H9 (cell line): ENCODE measurements at places on chromosomes 2 and 18.

DNA sequence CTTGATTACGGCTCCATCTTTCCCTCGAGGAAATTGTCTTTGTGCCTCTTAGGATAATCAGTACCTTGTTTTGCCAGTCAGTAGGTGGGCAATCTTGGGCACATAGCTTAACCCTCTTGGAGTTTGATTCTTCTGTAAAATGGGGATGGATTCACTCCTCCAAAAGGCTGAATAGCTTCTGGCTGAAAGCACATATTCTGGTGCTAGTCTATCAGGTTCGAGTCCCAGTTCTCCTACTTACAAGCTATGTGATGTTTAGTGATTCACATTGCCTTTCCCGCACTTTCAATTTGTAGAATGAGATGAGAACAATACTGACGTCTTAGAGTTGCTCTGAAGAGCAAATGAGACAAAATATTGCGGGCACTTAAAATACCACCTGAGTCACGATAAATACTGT, 43.9 kb downstream of the ATIC start:
- DNase-seq, result no peak

DNA sequence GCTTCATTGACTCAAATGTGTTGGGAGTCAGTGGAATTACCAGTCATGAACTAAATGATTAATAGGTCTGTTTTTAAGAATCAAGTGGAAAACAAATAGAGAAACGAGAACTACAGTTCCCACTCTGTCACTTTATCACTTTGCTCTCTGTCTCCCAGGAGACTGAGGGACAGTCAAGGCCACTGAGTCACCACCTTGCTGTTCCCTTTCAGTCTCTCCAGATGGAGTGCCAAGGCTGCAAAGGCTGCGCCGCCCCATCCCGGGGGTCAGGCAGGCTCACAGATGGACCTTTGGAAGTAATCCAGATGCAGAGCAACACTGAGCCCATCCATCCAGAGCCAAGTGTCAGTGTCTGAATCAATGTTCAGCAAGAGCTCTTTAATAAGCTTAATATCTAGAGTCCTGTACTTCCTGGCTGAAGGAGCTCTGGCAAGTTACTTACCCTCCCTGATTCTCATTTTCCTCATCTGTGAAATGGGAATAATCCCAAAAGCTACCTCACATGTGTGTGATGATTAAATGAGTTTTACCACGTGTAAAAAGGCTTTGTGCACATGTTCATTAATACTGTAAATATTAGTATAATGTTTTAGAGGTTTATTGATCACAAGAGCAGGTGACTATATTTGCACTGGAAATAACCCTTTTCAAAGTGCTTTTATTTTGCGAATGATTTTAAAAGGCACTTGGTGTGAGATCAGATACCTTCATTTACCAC, 43.0 kb upstream of the EFEMP1 start:
- DNase-seq, result no peak

GRCh38 chr2:48529194-48529593, 760 bp upstream of the STON1 start:
- DNase-seq, result peak; percentile 55

DNA sequence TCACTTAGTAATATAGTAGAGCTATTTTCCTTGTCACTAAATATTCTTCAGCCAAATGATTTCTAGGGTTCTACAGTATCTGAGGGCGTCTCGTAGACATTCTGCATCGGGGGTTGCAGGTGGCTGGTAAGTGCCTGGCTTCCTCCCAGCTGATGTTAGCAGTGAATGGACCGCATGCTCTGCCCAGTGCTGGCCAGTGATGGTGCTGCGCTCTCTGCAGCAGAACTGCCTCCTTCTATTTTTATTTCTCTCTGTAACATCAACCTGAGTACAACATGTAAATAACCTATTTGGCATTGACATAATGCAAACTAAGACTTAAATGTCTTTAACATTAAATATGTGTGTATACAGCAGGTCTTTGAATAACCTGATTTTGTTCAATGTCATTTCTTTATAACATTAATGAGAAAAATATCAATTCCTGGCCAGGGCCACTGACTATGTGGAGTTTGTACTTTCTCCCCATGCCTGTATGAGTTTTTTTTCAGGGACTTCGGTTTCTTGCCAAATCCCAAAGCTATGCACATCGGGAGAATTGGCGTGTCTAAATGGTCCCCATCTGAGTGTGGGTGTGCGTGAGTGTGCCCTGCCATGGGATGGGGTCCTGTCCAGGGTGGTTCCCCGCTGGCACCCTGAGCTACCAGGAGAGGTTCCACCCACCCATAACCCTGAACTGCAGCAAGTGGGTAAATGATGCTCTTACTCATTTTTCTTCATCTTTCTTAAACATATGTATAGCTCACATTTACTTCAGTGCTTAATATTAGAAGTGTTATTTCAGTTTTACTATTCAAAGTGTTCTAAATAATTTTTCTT, 278.2 kb upstream of the EPAS1 start:
- no peak for DNase-seq

DNA sequence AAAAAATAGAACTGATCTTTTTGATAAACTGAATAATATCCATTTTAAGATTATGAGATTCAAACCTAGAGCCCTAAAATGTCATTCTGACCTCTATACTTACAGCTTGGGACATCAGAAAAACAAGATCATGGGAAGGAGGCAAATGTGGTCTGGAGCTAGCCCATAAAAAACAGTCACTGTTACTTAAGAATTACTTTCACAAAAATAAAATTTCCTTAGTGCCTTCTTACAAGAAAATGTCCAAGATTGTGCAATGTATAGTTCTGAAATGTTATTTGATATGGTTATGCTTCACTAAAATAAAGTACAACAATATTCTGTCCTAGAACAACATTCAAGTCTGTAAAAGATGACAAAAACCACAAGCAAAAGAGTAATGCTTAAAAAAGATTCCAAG, 247.6 kb downstream of the DYM start:
- no peak for DNase-seq

GRCh38 chr18:33745871-33746545, 168.0 kb downstream of the ASXL3 start:
- no peak for DNase-seq
